ENCODE measurements at places on chromosomes 6 and 20.

DNA sequence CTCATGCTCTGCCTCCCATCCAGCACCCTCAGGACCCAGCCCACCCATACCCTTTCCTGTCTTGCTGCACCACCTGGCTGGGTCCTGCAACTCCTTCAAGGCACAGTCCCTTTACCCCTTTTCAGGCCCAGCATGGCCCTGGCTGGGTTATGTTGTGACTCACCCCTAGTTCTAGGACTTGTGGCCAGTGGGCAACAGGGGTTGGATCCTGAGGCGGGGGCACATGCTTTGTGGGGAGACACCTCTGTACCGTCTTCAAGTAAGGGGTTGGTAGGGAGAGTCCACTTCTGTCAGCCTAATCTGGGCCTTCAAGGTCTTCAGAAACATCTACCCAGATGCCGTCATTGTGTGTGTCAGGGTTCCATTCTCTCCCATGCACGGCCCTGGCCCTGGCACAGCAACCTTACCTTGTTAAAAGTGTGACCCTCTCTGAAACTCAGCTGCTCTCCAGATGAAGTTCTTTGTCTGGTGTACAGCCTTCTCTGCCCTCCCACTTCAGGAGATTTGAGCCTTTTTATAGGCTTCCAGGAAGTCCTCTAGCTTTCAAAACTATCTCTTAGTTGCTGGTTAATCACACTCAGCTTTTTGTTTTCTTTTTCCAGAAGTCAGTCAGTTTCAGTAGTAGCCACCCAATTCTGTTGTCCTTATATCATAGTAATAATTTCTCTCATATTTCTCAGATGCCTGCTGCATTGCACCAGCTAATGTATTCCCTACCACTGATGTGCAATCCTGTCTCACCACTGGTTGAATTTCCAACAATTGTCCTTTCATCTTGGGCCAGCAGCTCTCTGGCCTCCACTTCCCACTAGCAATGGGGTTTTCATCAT lies 107.3 kb downstream of the NRN1 start:
- no peak for DNase-seq

DNA sequence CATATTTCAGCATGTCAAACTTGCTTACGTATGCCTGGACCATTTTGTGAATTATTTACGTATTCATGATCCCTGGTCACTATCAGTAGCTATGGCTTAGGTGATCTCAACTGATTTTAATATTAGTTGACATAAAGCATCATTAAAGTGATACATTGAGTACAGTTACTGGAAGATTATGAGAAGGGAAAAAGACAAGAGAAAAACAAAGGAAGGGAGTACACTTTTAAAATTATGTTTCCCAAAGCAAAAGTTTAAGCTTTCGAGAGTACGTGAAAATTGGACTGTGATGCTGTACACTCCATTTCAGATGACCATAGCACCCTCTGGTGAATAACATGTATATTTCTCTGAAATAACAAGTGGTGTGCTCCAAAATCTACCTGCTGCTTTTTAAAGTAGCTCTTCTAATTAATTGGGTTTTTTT lies 215.0 kb upstream of the HSF2 start:
- peak; percentile 4 for DNase-seq

GRCh38 chr6:148716811-148717210 lies 30.0 kb upstream of the UST start:
- DNase-seq = no peak

- no peak for DNase-seq
Observed at GRCh38 chr20:37638527-37638926, 55.3 kb upstream of the CTNNBL1 start.

- DNase-seq = no peak
Observed at GRCh38 chr6:33112148-33112547, 36.4 kb downstream of the HLA-DPB1 start.

GRCh38 chr6:137039010-137039409 lies 5.8 kb downstream of the IL20RA start:
- DNase-seq = no peak

- DNase-seq = no peak
Observed at GRCh38 chr6:36633915-36634314, 39.8 kb downstream of the SRSF3 start.

DNA sequence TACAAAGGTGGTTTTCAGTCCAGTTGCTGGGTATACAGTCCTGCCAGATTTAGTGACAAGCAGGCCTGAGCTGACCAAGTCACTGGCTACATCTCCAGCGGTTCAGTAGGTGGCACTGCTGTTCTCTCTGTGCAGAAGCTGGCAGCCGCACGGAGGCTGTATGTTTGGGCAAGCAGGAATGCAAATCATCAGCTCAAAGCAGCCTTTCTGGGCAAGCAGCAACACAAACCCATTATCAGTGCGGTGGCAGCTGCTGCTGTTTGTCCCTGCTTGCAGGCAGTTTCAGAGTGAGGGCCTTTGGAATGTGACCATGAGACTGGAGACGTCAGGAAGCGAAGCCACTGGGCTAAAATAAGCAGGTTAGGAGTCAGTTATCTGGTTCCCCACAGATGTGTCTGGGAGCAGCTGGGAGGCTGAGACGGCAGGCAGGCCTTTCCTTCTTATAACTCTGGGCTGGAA lies 72.5 kb downstream of the TXLNB start:
- DNase-seq = peak; percentile 79

- no peak for DNase-seq
Observed at GRCh38 chr20:34254979-34255378, 13.8 kb downstream of the ASIP start.

DNA sequence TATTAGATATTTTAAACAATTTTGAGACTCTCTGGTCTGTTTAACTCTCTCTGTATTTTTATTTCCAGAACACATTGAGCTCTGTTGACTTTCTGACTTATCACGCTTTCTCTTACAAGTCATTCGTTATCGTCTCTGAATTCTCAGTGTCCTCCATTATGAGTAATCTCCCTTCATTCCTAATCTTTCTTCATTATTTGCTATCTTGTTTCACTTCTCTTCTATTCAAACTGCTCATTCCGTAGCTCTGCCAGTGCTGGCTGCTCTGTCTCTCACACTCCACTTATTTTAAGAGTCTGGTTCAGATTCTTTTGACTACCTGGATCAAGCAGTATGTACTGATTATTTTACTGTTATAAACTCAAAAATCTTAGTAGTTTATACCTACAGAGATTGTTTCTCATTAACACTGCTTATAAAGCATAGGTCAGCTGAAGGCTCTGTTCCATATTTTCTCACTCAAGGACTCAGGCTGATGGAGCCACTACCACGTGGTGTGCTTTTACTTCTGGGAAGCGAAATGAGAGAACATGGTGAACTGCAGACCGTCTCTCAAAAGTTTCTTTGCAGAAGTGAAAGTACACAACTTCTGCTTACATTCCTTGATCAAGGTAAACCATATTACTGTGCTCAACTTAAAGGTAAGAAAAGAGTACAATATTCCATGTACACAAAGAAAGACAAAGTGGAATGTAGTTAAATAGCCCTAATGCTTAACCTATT lies 485.2 kb downstream of the GRIK2 start:
- no peak for DNase-seq

GRCh38 chr20:22974354-22974753 lies 60.8 kb upstream of the SSTR4 start:
- DNase-seq = no peak

GRCh38 chr20:62971950-62972844 lies 19.7 kb downstream of the SLC17A9 start:
- DNase-seq = peak; percentile 93

- no peak for DNase-seq
Observed at GRCh38 chr6:9083108-9083507, 647.8 kb upstream of the SLC35B3 start.

DNA sequence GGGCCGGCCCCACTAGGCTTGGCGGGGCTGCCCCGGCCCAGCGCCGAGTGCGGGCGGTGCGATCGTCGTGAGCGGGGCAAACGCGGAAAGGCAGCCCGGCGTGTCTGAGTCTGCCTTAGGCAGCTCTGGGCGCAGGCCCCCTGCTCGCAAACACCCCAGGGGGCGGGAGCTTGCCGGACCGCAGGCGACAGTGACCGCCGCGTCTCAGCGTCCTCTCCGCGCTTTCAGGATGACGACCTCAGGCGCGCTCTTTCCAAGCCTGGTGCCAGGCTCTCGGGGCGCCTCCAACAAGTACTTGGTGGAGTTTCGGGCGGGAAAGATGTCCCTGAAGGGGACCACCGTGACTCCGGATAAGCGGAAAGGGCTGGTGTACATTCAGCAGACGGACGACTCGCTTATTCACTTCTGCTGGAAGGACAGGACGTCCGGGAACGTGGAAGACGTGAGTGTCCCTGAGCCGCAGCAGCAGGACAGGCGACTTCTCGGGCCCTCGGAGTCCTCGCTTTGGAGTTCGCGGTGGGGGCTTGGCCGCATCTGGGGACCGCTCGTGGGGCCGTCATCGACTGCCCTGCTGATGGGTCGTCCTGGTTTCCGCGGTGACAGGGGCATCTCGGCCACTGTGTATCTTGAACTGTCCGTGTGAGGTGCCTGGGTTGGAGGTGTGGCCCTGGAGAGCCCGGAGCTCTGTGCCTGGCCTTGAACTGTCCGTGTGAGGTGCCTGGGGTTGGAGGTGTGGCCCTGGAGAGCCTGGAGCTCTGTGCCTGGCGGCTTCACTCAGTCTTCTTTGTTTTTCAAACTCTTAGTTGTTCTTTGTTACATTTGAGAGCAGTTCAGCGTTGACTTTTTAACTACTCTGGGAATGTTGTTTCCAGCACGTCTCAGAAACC lies 786 bp downstream of the ADRM1 start:
- no peak for DNase-seq

DNA sequence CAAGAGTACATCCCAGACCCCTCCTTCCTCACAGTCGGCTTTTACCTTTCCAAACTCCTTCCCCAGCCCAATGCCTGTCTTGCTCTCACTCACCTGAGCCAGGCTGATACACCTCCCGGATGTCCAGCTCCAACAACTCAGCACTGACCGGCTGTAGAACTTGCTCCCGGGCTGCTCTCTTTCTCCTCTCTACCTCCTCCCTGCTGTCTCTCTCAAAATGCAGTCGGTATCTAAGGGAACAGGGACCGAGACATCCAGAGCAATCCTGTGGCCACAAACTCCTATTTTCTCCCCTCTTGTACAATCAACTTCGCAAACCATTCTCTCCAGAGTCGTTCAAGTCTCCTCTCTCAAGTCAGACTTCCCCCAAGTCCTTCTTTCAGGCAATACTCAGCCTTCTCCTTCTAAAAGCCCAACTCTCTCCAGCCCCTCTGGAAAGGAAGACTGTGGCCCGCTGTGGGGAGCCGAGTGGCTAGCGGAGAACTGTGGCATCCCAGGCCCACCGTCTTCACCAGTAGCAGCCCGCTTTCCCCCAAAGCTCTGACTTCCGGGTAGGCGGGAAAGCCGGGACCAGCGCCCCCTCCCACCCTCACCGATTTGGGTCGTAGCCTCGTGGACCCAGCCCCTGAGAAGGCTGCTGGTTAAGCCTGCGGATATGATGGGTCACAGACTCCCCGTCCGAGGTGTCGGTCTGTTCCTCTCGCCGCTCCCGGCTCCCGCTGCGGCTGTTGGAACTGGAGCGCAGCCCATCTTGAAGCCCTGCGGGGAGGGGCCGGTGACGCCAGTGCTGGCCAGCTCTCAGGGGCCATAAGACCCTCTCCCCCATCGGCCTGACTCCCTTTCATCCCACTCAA lies 1.1 kb downstream of the GNL1 start:
- no peak for DNase-seq

DNA sequence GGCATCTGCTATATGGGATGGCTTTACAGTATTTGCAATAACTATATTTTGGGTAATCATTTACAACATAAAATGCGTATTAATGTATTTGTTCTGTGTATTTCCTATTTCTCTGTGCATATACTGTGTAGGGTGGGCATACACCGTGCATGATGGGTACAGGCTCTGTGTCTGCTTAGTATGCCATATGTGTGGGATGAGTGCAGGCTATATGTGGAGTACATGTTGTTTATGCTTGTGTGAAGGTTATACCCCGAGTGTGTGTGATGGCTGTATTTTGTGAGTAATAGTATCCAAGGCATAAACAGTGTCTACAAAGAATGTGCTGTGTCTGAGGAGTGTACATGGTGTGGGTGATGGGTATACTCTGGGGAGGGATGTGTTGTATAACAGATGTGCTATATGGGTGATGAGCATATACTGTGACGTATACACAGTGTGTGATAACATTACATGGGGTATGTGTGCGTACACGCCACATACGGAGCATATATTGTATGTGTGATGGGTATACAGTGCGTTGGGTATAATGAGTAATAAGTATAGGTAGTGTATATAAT lies 52.7 kb downstream of the CPXM1 start:
- no peak for DNase-seq

GRCh38 chr6:137497721-137498463 lies 3.7 kb upstream of the OLIG3 start:
- no peak for DNase-seq

GRCh38 chr6:164037171-164037870 lies 622.8 kb downstream of the QKI start:
- DNase-seq = no peak

GRCh38 chr6:67210450-67210849 lies 1424.6 kb upstream of the ADGRB3 start:
- no peak for DNase-seq

GRCh38 chr6:44960898-44961297 lies 367.2 kb upstream of the RUNX2 start:
- DNase-seq = peak; percentile 37

- DNase-seq = no peak
Observed at GRCh38 chr6:136886091-136886490, 36.0 kb upstream of the SLC35D3 start.

- no peak for DNase-seq
Observed at GRCh38 chr20:50608750-50609104, 82.6 kb downstream of the RIPOR3 start.

GRCh38 chr6:80106418-80107235 lies at the start of gene BCKDHB:
BCKDHB (plus strand) TSS chr6:80106671; CDS start chr6:80106694, 23 bp downstream.
- peak; percentile 99 for DNase-seq

- no peak for DNase-seq
Observed at GRCh38 chr20:17584689-17585088, 14.8 kb downstream of the DSTN start.

- DNase-seq = no peak
Observed at GRCh38 chr20:48728042-48728825, 99.6 kb downstream of the PREX1 start.

DNA sequence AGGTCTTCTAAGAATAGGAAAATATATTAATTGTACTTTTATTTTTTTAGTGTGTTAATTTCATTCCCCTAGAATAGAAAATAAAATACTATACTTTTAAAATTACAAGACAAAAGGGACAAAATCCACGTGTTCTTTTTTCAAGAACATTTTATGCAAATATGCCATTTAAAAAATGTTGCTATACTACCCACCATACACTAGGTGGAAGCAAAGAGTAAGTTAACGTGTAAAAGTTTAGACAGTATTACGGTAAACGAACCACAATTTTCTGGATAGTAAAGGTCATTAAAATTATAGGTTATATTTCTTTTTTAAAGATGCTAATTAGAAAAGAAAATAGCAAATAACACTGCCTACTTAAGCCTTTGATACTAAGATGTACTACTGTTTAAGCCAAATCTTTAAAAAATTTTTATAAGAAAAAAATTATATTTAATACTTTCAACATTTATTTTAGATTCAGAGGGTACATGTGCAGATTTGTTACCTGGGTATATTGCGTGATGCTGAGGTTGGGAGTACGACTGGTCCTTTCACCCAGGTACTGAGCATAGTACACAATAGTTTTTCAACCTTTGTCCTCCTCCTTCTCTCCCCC lies 287.6 kb downstream of the PHF3 start:
- DNase-seq = no peak

Measured in HAP-1 (cell line).